ENCODE measurements at places on chromosomes 12 and 14.

DNA sequence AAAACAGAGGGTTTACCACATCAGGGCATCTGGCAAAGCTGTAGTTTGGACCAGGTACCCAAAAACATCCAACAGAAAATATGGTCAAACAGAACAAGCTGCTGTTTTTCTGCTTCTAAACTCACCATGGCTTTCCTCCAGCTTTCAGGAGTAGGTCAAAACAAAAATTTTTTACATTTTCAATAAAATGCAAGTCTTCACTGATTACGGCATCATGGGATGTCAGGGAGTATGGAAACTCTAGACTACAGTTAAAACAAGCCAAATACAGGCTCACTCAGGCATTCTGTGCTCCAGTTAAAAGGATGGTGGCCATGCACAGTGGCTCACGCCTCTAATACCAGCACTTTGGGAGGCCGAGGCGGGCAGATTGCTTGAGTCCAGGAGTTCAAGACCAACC lies 47.1 kb upstream of the PSMA6 start:
- DNase-seq, result no peak

DNA sequence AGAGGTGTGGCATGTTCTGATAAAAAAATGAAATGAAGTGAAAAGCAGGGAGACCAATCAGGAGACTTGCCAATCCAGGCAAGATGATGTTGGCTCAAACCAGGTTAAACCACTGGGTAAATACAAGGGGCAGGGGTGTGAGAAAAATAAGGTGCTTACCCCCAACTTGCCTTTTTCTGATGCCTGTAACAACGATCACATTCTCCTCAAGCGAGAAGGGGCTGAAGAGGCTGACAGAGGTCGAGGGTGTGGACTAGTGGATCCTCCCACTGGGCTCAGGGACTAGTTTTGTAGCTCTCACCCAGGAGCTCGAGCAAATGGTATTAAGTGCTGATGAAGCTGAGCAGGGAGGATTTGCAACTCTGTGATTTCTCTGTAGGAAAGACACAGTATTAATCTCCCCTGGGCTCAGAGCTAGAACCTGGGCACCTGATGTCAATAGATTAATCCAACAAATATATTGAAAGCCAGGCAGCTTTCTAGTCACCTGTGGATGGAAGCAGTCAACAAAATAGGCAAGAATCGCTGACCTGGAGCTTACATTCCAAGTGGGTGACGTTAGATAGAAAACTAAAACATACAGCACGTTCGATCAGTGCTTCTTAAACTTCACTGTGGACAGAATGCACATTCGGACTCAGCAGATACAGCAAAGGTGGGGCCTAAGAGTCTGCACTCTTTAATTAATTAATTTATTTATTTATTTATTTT lies 15.2 kb upstream of the EAPP start:
- DNase-seq, result no peak

DNA sequence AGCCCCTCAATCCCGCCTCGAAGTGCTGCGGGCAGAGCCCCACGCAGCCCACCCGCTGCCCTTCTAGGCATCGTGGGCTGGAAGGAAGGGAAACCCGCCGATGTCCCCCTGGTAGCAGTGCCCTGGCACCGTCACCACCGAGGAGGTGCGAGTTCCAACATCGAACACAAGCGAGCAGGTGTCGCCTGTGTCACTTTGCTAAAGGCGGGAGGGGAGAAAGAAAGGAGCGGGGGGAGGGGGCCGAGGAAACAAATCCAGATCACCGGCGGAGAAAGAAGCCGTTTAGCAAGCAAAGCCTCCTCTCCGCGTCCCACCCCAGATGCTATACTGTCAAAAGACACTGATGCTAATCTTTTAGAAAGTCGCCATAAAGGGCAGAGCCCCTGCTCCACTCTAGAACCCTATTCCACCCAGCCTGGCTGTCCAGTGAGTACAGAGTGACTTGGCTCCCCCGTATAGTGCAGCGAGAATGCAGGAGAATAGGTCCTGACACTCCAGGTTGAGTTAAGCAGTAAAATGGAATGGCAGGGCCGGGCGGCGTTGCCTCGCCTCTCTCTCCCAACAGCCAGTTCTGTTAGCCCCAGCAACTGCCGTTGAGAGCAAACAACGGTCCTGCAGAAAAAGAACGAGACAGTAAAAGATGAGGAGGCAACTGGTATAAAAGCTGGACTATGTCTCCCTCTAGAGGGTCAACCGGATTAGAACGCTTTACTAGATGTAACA lies 67.9 kb upstream of the USP15 start:
- DNase-seq, result peak; percentile 54

DNA sequence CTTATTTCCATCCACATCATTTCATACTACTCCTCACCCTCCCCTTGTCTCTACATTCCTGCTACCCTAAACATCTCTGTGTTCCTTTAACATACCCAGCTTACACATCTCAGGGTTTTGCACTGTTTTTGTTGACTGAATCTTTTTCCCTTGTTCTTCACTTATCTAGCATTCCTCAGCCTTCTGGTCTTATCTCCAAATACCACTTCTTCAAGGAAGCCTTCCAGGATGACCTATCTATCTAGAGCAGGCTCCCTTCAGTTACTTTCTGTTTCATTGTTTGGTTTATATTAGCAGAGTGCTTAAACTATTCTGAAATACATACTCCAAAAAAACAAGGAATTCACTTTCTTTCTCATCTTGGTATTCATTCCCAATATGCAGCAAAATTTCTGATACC lies 353.1 kb downstream of the NAV3 start:
- DNase-seq, result no peak

DNA sequence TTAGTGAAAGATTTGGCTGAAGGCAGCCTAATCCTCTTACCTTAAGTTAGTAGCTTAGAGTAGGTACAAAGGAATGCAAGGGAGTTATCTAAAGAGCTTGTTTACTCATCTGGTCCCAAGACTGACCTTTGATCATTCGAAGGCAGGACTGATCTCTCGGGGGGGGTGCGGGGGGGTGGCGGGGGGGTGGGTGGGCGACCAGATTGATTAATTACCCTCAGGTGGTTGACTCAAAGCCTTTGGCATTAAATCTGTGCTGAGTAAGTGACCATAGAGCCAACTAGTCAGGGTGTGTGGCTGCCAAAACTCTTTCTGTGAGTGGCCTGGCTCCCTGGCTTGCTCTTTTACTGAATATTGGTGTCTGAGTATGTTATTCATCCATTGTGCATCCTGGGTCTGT lies 731.9 kb upstream of the FBXO33 start:
- no peak for DNase-seq

- DNase-seq, result no peak
Observed at GRCh38 chr12:7937833-7938506, 2.0 kb upstream of the SLC2A3 start.

- no peak for DNase-seq
Observed at GRCh38 chr12:15538881-15539280, 216.6 kb downstream of the PTPRO start.

GRCh38 chr12:2297658-2298057 lies 244.9 kb downstream of the CACNA1C start:
- no peak for DNase-seq

DNA sequence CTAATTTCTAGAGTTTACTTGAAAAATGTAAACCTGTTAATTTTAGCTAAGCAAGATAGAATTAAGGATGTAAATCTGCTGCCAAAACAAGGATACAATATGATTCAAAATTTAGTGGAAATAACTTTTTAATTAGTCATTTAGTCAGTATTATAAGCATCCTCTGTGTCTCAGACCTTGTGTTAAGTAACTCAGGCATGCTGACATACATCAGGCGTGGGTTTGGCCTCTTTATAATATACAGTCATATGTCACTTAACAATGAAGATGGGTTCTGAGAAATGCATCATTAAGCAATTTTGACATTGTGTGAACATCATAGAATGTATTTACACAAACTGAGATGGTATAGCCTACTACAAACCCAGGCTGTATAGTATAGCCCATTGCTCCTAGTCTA lies 386.9 kb downstream of the ZFP36L1 start:
- DNase-seq, result no peak

- DNase-seq, result no peak
Observed at GRCh38 chr14:69356903-69357543, 41.1 kb downstream of the ERH start.

- no peak for DNase-seq
Observed at GRCh38 chr12:98332642-98333041, 182.7 kb upstream of the TMPO start.

GRCh38 chr14:22271838-22272799 lies 316.9 kb downstream of the DAD1 start:
- no peak for DNase-seq
